ENCODE measurements at places on chromosomes 7 and 10.

DNA sequence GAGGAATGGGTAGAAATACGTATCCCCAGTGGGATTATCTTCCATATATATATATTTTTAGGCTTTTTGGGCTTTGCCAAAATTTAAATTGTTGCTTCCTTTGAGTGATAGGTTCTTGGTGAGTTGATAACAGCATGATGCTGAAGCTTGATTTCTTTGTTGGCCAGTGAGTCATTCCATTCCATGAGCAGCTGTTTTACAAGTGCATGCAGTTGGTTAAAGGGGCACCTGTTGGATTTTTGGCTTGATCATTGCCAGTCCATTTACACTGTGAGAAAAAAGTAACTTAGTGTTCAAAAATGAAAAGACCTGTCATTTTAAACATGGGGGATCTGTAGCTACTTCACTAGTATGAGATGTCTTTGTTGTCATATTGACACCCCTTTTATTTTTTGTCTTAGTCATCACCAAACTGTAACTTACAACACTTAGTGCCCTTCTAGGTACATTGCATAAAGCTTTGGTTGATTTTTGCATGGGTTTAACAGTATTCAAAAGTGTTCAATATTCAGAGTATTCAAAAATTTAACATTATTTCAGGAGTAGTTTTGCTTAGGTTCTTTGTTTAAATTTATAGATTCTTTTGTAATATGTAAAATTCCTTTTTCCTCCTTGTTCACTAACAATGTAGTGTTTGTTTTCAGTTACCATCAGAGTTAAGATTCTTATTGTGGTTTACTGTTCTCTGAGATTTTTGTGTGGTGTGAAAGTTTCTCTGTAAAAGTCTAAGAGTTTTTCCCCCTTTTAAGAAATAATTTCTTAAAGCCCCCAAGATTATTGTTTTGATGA, 8.8 kb downstream of the AKAP9 start:
- no peak for DNase-seq

- DNase-seq = peak; percentile 12
Measured at GRCh38 chr7:101507791-101508252, 121.3 kb downstream of the MYL10 start.

DNA sequence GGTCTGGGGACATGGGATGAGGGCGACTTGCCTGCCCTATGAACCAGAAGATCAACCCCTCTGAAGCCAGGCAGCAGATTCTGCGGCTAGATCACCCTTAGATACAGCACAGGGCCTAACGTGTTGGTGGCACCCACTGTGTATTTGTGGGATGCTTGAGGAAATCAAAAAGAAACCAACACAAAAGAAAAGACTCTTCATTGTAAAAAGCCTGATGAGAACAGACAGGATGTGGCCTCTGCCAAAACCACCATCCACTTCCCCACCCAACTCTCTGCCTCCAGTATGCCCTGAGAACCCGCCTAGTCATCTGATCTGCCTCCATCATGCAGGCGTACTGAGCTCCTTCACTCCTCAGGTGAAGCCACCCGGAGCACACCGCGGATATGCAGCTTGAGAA, 97.2 kb upstream of the INSYN2A start:
- no peak for DNase-seq

GRCh38 chr7:36736090-36736898, 12.0 kb upstream of the AOAH start:
- no peak for DNase-seq

GRCh38 chr10:69345402-69345801, 67.1 kb downstream of the HK1 start:
- no peak for DNase-seq

GRCh38 chr10:5655121-5655520, 11.3 kb downstream of the ASB13 start:
- DNase-seq = no peak

GRCh38 chr10:110535958-110536891, 31.3 kb upstream of the SMC3 start:
- peak; percentile 37 for DNase-seq

DNA sequence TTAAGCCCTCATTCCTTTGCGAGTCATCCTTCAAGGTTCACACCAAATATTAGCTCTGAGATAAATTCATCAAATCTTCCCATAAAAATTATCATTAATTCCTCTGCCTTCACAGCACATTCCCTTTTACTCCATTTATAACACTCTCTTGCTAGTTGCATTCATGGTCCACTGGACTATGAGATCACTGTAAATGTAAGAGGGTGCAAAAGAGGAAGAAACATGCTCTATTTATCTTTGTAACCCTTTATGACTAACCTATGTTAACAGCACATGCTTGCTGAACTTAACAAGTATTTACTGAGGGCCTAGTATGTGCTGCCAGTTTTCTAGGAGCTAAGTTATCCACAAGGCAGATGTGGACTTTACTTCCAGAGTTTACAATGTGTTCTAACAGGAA, 86.7 kb upstream of the TMEM168 start:
- no peak for DNase-seq

DNA sequence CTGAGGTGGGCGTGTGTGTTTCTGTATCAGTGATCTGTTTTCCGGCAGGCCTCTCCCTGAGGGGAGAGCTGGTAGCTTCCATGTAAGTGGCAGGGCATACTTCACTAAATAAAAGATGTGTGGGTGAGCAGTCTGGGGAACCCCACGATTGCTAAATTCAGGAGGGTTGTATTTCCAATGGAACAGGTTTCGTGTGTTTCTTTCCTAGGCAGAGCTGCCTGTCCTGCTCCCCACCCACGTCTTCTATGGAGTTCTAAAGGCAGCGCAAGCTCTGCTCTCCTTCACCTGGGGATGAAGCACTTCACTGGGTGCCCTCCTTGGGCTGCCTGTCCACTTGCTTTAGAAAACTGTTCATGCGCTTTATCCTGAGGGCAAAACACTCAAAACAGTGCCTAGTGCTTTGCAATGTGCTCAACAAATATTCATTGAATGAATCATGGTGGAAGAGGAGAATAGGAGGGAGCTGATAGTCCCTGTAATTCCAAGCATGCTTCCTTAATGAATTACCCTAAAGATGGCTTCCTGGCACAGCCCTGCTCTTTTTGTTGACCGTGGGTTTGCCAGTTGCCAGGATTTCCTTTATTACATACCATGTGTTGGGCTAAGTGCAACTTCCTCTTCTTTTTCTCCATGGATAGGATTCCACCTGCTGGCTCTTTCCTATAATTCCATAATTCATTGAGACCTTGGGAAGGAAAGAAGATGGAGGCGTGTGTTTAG, 50.6 kb upstream of the SRPK2 start:
- no peak for DNase-seq

DNA sequence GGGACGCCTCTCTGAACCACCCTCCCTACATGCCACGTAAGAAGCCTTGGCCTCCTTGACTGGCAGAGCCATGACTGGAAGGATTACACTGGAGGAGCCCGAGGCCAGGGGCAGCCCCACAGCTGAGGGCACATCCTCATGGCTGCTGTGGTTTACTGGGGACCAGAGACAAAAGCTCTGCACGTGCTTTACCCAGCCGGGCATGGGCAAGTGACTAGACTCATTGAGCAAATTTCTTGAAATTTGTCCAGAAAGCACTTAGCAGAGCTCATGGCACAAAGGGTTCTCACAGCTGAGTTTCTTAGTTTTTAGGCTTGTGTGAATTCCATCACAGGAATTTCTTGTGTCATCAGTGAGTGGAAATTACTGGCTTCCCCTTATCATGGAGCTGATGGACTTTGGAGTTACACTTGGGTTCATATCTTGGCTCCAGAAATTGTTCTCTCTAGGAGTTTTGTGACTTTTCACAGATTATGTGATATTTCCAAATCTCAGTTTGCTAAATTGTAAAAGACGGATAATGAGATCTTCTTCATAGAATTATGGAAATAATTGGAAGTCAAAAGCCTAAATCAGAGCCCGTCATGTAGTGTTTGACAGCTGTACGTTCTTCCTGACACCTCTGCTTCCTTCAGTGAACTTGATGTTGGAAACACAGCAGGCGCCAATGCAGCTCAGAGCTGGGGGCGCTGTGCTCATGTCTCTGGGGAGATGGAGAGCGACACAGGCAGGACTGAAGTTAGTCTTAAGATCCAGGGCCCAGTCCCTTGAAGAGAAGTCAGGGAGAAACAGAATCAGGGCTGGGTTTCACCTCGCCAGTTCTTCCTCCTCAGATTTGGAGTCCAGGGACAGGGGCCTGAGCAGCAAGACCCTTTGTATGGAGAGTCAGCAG, 47.7 kb upstream of the MGAM2 start:
- peak; percentile 14 for DNase-seq

DNA sequence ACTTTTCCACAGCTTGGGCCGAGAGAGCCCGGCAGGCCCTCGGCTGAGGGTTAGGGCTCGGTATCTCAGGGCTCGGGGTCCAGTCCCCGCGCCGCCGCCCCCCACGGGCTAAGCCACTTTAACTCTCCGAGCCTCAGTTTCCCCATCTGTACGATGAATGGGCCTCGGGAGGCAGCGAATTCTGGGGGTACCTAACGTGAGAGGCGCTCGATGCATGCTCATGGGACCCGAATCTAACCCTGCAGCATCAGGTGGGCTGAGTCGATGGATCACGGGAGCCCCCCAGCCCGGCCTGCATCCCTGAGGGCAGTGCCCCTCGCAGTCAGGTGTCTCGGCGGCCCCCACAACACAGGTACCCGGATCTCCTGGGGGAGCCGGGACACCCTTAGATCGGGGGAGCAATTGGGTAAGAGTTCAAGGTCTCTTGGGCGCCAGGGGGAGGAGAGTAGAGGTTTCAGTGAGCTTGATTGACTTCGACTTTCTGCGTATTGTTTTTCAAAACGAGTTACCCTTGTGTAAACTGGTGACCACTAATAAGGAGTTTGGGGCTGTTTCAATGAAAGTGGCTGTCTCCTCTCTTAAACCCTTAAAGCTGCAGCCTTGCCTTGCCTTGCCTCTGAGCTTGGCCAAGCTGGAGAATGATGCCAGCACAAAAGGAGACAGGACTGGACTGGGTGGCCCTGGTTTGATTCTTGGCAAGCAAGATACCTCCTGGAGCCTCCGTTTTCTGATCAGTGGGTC, 631 bp downstream of the POR start:
- peak; percentile 14 for DNase-seq

DNA sequence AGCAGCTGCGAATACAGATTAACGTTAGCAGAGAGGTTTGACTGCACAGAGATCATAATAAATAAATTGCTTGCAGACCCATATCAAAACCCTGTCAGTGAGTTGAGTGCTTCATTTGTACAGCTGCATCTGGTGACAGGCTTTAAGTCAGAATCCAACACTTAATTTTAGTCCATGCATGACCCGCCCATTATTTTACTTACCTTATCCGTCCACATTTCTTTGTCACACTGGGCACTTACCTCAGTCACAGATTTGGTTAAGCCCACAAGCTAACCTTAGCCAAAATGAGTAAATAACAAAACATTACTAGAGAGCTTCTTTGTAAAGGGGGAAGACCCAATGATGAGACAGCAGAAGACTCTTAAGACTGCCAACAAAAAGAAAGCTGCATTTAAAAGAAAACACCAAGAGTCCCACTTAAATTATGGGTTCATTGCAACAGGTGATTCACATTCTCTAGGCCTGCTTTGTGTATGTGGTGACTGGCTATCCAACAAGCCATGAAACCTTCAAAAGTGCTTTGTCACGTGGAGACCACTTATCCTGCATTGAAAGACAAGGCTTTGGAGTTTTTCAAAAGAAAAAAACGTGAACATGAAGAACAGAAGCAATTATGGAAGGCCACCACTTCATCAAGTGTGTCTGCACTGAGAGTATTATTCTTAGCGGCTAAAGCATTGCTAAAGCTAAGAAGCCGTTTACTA, 32.2 kb downstream of the PHTF2 start:
- no peak for DNase-seq

GRCh38 chr7:125278318-125278717, 348.7 kb upstream of the POT1 start:
- DNase-seq = no peak

- DNase-seq = no peak
Measured at GRCh38 chr7:115635376-115635775, 395.2 kb downstream of the TFEC start.

DNA sequence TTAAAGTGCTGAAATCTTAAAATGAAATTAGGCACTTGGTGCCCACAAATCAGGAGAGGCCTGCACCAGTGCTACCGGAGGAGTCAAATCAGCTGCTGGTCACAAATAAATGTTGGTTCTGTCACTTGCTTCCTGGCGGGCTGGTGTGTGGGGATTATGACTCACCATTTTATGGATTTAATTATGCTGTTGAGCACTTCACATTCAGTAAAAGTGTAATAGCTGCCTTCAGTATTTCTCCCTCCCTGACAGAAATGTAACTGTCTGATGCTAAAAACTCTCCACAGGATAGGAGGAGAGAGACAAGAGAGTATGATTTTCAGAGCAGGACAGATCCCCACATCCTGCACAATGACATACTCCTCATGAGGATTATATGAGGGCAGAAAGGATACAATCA, 186.0 kb downstream of the JAZF1 start:
- DNase-seq = no peak

- DNase-seq = no peak
Measured at GRCh38 chr10:43676901-43677300, 28.2 kb upstream of the ZNF32 start.

DNA sequence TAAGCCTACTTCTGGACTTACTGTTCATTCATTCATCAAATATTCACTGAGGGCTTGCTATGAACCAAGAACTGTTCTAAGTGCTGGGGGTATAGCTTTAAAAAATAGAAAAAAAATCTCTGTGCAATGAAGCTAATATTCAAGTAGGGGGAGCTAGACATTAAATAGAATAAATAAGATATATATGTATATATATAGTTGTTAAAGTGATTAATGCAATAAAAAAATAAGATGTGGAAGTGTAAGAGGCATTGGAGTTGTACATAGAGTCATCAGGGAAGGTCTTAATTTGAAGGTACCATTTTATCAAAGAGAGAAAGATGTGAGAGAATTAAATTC, 181.2 kb upstream of the AGR3 start:
- DNase-seq = no peak

- DNase-seq = no peak
Measured at GRCh38 chr10:71421075-71421434, 24.3 kb downstream of the CDH23 start.

DNA sequence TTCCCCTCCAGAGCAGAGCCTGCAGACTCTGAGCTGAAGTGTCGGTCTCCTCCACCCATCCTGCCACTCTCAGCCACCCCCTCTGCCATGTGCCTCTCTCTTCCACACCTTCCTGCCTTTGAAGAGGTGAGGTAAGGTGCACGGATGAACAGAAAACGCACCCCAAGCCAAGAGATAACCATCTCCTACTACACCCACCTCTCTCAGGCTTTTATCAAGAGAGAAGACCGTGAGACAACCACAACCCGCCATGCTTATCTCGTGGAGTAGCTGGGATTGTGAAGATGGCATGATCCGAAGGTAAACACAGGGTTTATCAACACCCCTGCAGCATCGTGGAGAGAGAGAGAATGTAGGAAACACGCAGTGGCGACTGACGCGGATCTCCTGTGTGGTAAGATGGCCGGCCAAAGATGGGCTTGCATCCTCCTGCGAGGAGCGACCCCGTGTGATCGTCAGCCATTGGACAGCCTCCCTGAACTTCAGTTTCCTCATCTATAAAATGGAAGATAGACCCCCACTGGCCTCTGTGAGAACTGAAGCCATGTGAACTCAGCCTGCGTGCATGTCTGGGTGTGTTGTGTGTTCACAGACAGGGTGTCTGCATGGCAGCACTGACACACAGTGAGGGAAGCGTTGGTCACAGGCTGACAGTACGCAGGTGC, 219.0 kb downstream of the DIP2C start:
- DNase-seq = no peak

GRCh38 chr10:28256776-28257175, 46.1 kb downstream of the MPP7 start:
- DNase-seq = no peak
